ENCODE measurements at places on chromosomes 6 and 20. TPM values are rescaled to one million over a fixed set of nuclear protein-coding genes. Genes with fewer than 3 reads are reported as not detected.

DNA sequence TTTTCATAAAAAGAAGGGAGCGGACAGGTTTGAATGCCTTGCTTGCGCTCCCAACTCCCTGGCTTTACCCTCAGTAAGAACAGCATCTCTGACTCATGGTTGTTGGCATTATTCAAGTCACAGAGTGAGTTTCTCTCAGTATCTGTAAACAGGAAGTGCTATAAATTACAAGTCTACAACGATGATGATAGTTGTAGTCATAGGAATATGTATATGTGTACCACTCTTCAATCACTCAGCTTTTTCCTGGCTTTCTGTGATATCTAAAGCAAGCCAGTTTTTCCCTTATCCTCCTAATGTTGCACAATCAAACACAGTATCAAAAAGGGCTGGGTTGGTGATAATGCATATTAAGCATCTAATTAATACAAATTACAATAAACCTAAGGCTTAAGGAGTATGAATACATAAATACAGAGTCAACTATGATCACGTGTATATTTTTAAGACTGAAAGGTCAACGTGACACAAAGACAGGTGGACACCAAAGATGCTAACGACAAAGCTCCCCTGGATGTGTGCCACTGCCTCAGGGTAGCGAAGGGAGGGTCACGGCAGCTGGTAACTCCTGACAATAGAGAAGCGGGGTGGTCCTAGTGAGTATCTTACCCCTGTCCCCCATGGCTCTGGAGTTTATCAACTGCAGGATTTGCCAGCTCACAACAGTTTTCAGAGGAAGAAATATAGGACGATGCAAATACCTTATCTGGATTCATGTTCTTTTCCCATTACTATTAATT lies 202.8 kb downstream of the BTBD9 start:
- DNase-seq, result no peak

DNA sequence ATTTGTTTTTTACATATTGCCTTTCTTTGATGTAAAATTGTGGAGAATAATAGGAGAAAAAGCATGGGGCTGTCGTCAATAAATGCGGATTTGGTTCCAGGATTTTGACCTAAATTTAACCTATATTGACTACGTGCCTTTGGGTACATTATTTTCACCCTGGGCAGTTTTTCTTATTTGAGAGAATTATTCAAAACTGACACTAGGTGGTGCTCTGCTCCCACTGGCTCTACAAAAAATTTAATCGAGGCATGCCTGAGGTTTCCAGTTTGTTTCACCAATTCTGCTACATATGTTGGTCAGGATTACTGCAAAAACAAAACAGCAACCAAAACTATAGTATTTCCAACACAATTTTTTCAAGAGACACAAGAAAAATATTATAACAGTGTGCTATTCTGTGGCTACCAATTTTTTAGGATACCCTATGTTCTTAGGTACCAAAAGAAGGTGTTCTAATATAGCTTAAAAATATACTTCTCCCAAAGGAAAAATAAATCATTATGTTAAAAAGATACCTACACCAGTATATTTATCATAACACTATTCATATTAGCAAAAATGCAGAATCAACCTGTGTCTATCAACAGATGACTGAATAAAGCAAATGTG lies 48.6 kb upstream of the FABP7 start:
- DNase-seq, result no peak

GRCh38 chr20:40757087-40757486 lies 68.1 kb upstream of the MAFB start:
- DNase-seq, result peak; percentile 13

GRCh38 chr20:51129147-51129776 lies 106.4 kb upstream of the KCNG1 start:
- no peak for DNase-seq

DNA sequence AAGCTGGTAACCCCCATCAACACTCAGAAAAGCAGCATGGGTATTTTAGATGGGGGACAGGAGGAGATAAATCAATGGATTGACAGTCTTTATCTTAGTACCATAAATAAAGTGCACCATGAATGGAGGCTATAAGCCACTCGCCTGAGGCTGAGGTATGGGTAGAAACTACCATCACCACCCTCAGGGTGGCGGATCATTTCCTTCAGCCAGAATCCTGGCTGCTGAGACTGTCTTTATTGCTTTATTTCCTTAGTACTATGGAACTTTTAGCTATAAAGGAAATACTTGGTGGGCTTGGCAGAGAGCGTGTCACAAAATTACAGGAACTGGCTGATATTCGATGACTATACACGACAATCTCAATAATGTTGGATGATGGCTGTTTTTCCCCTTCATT lies 52.2 kb downstream of the STK38 start:
- DNase-seq, result no peak

HSPA12B gene
- not detected for total RNA-seq

GRCh38 chr6:90911642-90912041 lies 324.8 kb upstream of the MAP3K7 start:
- no peak for DNase-seq

DNA sequence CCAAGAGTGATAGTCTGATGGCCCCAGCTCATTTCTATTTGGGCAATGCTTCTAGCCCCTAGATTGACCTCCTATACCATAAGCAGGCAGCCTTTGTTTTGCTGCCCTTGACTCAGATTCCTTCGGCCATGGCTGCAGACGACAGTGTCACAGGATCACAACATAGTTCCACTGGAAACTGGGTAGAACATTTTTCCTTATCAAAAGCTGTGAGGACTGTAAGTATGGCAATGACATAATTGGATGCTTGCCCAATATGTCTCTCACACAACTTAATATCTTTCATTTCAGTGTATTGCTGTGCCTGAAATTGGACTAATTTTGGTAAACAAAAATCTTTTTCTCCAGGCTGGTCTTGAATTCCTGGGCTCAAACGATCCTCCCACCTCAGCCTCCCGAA lies 22.9 kb downstream of the KIF6 start:
- no peak for DNase-seq

GRCh38 chr6:24719125-24719971 lies at the start of gene C6orf62:
Gene C6orf62, minus strand, starts transcription at chr6:24719154. Its CDS starts 486 bp downstream, at chr6:24718668.
- DNase-seq, result peak; percentile 20

DNA sequence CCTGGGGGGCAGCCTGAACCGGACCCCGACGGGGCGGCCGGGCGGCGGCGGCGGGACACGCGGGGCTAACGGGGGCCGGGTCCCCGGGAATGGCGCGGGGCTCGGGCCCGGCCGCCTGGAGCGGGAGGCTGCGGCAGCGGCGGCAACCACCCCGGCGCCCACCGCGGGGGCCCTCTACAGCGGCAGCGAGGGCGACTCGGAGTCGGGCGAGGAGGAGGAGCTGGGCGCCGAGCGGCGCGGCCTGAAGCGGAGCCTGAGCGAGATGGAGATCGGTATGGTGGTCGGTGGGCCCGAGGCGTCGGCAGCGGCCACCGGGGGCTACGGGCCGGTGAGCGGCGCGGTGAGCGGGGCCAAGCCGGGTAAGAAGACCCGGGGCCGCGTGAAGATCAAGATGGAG lies 636 bp downstream of the SRF start:
- no peak for DNase-seq

DNA sequence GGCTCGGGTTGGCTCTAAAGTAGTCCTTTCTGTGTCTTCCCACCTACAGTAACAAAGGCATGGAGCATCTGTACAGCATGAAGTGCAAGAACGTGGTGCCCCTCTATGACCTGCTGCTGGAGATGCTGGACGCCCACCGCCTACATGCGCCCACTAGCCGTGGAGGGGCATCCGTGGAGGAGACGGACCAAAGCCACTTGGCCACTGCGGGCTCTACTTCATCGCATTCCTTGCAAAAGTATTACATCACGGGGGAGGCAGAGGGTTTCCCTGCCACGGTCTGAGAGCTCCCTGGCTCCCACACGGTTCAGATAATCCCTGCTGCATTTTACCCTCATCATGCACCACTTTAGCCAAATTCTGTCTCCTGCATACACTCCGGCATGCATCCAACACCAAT lies 291.2 kb downstream of the ESR1 start:
- DNase-seq, result no peak

DNA sequence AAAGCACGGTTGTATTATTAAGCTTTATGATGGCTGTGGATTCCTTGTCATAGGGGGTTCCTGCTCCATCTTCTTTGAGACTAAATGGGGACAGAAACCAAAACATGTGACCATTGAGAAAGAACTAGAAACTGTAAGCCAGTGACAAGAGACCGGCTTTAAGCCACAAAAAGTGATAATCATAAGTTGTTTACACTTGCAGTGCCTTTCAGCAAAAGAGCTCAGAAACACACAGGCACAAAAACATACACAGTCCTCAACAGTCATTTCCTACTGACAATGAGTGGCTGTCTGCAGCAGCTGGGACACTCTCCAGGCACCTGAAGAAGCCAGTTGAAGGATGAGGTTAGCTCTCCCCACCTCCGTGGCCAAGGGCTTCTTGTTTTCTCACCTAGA lies 20.0 kb upstream of the UBE2J1 start:
- no peak for DNase-seq

RHAG gene
- 0.32 TPM for total RNA-seq

GRCh38 chr6:49205526-49205925 lies 257.5 kb downstream of the MMUT start:
- no peak for DNase-seq

GRCh38 chr6:111231090-111231459 lies 143.8 kb downstream of the SLC16A10 start:
- DNase-seq, result no peak

SLC22A16 gene
- total RNA-seq, result not detected

GRCh38 chr20:60558486-60558885 lies 600.3 kb downstream of the CDH26 start:
- no peak for DNase-seq

FOXF2 gene
- total RNA-seq, result not detected

UBD gene
- 24.6 TPM for total RNA-seq

DNA sequence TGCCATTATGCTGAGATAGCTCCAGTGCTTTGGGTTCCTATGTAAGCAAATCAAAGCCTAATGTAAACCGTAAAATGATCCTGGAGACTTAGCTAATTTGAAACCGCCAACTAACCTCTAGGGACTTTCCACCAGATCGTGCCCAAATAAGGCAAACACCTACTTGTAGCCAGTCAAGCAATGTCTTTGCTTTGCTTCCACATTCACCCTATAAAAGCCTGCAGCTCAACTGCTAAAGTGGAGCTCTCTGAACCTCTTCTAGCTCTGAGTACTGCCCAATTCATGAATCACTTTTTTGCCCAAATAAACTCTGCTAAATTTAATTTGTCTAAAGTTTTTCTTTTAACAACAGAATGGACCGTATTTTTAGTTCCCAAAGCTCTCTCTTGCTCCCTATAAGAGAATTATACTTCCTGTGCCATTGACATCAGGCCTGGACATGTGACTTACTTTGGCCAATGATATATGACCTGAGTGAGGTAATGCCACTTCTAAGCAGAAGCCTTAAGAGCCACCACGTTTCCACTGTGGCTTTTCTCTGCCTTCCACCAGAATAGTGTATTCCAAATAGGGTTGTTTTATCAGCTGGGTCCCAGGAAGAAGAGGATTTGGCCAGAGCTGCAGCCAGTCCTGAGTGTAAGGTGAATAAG lies 34.8 kb upstream of the PSMF1 start:
- peak; percentile 9 for DNase-seq

GTSF1L gene
- total RNA-seq, result 0.97 TPM

GRCh38 chr6:169763881-169764280 lies 12.5 kb downstream of the ERMARD start:
- DNase-seq, result no peak

DZANK1 gene
- 4.8 TPM for total RNA-seq

SLC17A1 gene
- not detected for total RNA-seq
